ENCODE measurements at places on chromosomes 3 and 15.
A peak's percentile ranks its signal among the peaks of the same experiment; 100 is the strongest.

- H3K4me1 ChIP-seq = no peaks in the 10 kb centered on the region
- no peak for DNase-seq
- no peak overlapping the region for H3K27ac ChIP-seq
- H3K27me3 ChIP-seq = peaks cover 9% of the 10 kb centered on the region
- no peak overlapping the region for H3K4me3 ChIP-seq
Measured at GRCh38 chr15:80265021-80265420, 13.0 kb upstream of the CTXND1 start.

DNA sequence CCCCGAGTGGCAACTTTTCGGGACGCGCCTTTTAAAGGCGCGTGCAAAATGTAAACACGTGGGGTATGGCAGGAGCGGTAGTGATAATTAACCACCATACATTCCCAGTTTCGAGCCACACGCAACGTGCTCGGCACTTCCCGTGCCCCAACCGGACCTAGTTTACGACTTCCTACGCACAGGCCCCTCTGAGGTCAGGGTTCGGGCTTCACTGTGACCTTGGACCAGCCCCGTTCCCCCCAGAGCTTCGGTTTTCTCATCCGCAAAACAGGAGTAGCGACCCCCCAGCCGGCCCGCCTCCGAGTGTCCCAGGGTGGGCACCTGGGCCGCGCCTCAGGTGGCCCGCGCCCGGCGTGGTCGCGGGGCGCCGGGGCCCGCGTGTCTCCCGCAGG lies 451 bp downstream of the CHCHD4 start:
- H3K27me3 ChIP-seq = no peaks in the 10 kb centered on the region
- peaks cover 47% of the 10 kb centered on the region for H3K4me1 ChIP-seq
- H3K36me3 ChIP-seq = no peaks in the 10 kb centered on the region
- DNase-seq = peak; percentile 79
- H3K4me3 ChIP-seq = peak overlapping the region; percentile 70
- H3K27ac ChIP-seq = peak overlapping the region; percentile 90

DNA sequence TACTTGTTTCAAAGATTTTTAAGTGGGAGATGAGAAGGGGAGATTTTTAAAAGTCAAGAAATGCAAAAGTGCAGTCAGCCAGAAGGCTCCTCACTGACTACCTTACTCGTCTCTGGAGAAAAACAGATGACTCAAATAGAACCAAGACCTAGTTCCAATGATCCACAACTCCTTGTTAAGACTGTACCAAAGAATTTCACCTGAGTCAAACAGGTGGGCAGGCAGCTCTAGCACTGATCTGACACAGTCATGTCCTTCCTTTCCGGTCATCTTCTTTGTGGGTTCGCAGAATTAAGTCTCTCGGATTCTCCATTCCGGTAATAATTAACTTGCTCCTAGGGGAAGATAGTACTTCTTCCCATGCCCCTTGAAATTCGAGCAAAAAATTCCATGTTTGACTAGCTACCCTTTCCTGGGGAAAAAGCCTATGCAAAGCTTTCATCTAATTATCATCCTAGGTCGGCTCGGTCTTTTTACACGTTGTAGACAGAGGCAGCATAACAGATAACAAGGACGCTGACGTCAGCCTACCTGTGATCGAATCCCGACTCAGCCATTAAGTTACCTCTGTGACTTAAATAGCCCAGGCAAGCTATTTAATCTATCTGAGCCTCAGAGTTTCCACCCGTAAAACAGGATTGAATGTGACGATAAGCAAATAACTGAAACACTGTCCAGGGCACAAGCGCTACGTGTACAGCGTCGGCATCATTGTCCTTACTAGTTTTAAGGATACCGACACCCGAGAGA lies 758 bp downstream of the SELENOK start:
- H3K36me3 ChIP-seq = peaks cover 11% of the 10 kb centered on the region
- no peak for DNase-seq
- H3K27me3 ChIP-seq = no peaks in the 10 kb centered on the region
- peak overlapping the region; percentile 97 for H3K27ac ChIP-seq
- peaks cover 35% of the 10 kb centered on the region for H3K4me1 ChIP-seq

DNA sequence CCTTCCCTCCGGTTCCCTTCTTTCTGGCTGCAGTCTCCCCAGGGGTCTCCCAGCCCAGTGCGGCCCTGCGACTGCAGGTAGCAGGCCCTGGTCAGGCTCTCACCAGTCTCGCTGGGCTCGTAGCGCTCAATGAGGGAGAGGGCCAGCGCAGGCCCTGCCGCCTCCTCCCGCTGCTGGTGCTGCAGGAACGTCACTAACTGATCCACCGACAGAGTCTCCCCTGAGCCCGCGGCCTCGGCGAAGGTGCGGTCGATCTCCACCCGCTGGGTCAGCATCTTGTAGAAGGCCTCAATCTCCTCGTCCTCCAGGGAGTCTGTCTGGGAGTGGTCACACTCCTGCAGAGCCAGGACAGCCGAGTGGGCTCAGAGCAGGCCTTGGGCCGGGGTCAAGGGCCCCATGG lies 18.3 kb downstream of the PLCD1 start:
- H3K4me1 ChIP-seq = peaks cover 4% of the 10 kb centered on the region
- H3K27me3 ChIP-seq = no peaks in the 10 kb centered on the region
- H3K36me3 ChIP-seq = peaks cover 59% of the 10 kb centered on the region
- H3K27ac ChIP-seq = no peak overlapping the region
- no peak for DNase-seq
- no peak overlapping the region for H3K4me3 ChIP-seq

DNA sequence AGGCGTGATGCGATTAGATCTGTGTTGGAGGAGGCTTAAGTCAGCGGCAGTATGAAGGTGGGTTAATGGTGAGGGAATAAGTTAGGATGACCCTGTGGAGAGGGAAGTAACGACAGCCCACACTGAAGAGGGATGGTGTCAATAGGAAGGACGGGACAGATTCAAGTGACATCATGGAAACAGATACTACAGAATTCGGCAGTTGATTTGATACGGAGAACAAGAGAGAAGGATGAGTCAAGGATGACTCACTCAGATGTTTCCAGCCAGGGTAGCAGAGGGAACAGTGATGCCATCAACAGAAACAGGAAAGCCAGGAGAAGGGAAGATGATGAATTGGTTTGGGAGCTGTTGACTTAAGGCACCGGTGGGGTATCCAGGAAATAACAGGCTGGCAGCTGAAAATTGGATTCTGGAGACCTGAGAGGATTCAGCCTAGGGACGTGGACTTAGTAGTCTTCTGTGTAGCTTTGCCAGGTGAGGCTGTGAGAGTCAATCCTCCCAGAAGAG lies 38.0 kb downstream of the SHC4 start:
- DNase-seq = no peak
- no peak overlapping the region for H3K27ac ChIP-seq
- no peaks in the 10 kb centered on the region for H3K27me3 ChIP-seq
- no peaks in the 10 kb centered on the region for H3K36me3 ChIP-seq
- no peaks in the 10 kb centered on the region for H3K4me1 ChIP-seq
- no peak overlapping the region for H3K4me3 ChIP-seq
